ENCODE measurements at places on chromosomes 4 and X.

DNA sequence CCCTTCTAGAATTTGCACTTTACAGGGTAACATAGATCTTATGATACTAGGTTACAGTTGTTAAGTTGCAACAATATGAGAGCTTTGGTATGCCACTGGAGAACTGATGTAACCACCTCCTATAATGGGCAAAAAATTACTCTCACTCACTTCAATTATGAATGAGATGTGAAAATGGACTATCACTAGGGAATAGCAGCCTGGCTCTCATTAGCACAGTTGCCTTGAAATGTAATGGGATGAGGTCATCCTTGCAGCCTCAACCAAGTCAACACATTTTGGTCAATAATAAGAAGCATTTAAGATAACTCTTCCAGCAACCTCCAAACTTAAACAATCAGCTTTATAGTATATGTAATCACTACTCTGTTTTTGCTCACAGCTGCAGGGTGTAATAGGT lies 69.4 kb downstream of the TBC1D9 start:
- DNase-seq: peak; percentile 3

- peak; percentile 59 for DNase-seq
Measured at GRCh38 chrX:24259544-24260240, 54.2 kb downstream of the SUPT20HL2 start.

GRCh38 chr4:14018191-14018853 lies 390.8 kb upstream of the BOD1L1 start:
- DNase-seq: no peak

GRCh38 chrX:41733939-41734338 lies 10.0 kb downstream of the GPR82 start:
- DNase-seq: no peak

GRCh38 chrX:22060415-22061280 lies 28.5 kb downstream of the PHEX start:
- DNase-seq: peak; percentile 0

GRCh38 chrX:50075630-50076339 lies 125.0 kb downstream of the AKAP4 start:
- DNase-seq: no peak

DNA sequence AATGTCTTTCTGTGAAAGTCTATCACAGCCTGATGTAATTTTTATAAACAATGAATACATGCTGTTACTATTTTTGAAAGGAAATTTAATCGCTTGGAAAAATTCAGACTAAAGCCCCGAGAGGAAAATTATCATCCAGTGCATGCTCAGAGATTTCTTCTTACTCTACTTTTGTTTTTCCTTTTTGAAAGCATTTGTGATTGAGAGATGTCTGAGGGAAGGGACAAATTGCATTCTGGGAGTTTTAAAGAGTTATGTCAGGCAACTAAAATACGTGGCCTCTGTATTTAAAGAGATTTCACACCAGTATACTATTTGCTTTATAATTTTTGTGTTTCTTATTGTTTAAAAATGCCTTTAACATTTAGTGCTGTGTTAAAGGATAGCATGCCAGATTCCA lies 1.4 kb upstream of the ZFX start:
- DNase-seq: no peak

- no peak for DNase-seq
Measured at GRCh38 chrX:151523351-151523750, 40.1 kb upstream of the PASD1 start.

- DNase-seq: no peak
Measured at GRCh38 chrX:23504540-23504884, 162.8 kb upstream of the PRDX4 start.

DNA sequence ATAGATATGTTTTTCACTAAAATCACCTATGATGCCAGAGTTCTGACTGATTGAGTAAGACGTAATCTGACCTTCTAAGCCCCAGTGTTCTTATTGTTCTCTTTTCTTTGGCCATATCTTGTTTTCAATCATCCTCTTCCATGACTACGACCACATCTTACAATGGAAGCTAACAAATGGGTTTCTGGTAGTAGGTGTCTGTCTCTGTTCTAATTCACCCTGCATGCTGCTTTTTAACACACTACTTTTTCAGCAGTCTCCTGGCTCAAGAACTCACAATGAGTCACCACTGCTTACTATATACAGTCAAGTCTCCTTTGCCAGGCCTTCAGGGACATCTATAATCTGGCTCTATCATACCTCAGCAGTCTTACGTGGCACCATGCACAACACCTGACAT lies 146.1 kb downstream of the NEXMIF start:
- no peak for DNase-seq

- peak; percentile 49 for DNase-seq
Measured at GRCh38 chrX:115413246-115413878, 123.8 kb downstream of the LUZP4 start.

DNA sequence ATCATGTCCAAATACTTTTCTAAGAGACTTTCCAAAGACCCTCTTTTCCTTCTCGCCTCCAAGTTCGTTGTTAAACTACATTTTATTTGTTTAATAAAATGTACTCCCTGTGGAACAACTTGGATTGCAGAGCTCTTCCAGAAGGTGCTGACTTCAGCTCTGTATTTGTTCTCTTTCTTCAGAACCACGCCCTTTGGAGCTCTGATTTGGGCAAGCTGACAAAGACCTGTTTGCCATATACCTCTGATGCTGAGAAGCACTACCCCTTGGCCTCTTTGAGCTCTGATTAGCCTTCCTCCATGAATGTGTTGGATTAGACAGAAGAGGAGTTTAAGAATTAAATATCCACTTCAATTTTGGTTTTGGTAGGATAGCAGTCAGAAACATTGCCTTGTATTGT lies 815.1 kb upstream of the POU3F4 start:
- no peak for DNase-seq

DNA sequence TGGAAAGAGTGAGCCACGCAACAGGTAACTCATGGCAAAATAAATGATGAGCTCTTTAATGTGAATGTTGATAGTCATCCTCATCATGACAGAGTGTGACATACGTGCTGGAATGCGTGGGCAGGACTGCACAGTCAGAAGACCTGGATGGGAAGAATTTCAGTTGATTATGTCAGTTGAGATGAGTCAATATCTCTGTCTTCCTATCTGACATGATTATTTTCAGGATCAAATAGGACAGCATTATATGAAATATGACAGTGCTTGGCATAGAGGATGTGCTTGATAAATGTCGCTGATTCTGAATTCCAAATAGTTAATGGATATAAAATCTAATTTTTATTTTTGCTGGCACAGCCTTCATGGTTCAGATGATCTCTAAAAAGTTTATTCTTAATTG lies 95.1 kb downstream of the IL15 start:
- DNase-seq: peak; percentile 63

DNA sequence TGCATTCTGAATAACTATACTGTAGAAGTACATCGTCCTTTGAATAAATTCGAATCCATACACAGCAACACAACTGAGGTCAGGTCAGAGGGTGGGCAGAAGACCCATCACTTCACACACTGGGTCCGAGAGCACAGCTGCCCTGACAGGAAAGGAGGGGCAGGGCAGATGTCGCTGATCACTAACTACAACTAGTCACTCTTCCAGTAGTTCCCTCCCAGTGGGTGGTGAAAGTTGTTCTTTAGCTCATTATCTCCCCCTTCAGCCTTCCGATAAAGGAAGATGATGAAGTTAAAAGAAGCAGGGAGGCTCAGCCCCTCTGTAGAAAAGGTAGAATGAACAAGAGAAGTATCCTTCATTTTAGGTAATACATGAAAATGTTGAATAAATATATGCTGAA lies 278.9 kb downstream of the INPP4B start:
- DNase-seq: no peak

DNA sequence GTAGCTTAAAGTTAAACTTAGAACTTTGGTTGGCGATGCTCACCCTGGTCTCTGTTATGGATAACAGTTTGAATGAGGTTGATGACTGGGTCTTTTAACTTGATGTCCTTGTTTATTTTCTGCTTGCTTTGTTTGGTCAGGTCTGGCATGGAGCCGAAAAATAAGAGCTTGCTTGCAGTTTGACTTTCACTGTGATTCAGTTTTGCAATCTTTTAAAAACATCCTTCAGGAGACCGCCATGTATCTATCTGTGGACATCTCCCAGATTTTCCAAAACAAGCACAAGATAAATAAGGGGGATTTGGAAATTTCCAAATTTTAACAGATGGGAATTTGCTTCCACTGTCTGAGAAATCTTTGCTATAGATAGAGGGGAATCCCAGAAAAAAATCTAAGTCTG lies 246.7 kb downstream of the PALLD start:
- DNase-seq: no peak

DNA sequence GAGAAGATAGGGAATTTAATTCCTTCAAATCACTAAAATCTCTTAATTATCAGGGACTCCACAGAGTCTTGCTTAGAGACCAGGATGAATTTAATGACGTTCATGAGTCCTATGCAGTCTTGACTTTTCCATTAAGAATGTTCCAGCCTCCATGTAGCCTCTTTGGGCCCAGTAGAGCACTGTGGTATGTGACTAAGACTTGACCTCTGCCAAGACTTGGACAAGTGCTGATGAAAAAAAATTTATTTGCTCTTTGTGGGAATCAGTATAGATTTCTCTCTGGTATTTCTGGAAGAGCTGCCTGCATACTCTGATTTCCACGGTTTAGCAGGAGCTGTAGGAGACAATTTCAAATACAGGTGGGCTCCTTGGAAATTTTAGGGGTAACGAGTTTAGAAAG lies 40.6 kb downstream of the CHRDL1 start:
- peak; percentile 73 for DNase-seq

GRCh38 chr4:26723216-26723615 lies 137.4 kb upstream of the STIM2 start:
- no peak for DNase-seq

DNA sequence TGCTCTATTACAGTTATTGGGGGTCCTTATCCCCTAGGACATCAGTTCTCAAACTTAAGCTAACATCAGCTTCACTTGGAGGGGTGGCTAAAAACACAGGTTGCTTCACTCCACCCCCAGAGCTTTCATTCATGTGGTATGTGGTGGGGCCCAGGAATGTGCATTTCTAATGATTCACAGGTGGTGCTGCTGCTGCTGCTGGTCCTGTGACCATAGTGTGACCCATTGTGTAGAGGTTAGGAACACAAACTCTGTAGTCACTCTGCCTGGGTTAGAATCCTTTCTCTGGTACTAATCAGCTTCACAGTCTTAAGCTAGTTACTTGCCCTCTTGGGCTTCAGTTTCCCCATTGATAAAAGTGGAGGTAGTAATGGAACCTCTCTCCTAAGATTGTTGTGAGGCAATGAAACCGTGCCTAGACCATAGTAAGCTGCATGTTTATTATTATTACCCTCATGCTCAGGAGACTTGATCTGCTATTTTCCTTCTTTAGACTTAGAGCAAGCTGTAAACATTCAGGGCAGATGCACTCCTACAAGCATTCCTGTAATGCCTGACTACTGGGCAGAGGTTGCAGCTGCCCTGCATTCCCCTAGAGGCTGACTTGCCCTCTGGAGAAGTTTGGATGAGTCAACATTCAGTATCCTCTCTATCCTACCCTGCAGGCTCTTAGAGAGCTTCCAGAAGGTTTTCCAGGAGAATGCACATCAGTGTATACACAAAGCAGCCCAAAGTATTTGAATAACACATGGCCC lies 94.1 kb upstream of the ACSL4 start:
- DNase-seq: peak; percentile 85

- DNase-seq: no peak
Measured at GRCh38 chrX:44253575-44253942, 89.9 kb downstream of the EFHC2 start.

- DNase-seq: no peak
Measured at GRCh38 chr4:10841697-10842096, 157.1 kb upstream of the CLNK start.

DNA sequence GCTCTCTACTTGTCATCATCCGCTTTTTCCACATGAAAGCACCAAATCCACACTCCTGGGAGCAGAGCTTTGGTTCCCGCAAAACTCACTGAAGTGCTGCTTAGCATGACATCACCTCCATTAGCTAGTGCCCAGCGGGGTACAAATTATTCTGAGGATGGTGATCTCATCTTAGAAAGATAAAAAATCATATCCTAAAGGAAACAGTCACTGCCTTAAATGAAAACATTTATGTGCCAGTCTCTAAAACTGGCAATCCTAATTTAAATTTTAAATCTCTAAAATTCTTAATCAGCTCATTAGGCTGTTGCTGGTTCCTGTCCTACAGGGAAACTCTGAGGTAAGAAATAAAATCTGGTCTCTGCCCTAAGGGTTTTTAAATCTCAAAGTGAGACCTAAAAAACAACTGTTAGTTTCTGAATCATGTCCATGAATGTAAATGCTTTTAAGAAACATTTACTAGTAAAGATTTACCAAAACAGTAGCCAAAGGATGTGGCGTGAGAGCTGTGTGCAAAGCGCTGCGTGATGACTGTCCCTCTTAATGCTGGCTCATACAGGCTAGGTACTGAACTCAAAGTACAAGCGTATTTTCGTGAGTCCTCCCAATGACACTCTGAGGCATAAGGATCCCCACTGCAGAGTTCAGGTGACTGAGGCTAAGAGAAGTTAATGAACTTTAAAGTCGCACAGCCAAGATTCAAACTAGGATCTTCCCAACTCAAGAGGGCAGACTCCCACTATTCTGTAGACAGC lies 4.5 kb downstream of the CASP3 start:
- DNase-seq: peak; percentile 62

DNA sequence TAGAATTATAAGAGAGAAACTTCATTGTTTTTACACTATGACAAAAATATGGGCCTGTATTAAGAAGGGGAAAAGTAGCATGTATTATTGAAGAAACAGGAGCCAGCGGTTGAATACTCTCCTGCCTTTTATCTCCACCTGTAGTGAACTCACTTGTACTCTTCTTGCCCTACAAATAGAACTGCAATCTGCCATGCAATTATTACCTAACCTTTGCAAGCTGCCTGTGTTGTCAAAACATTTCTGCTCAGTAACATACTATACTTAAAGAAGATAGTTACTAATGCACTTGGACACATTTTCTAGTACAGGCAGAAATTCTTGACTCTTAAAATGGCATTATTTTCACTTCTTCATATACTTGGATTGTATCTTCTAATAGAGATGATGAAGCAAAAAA lies 818.4 kb upstream of the GRID2 start:
- no peak for DNase-seq

DNA sequence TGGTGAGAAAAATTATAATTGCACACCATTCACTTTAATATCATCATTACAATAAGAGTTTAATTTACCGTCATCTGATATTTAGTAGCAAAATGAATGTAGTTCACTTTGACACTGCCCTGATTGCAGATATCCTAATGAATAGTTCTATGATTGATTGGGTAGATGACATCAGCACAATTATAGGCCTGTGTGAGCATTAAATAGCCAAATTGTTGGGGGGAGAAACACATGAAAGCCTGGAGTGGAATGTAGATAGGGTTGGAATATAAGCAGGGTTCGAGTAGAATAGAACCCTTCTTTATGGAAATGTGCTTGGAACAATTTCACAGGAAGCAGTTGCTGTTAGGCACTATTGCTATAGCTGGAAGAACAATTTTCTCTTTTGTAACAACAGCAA lies 1526.2 kb downstream of the RPA4 start:
- no peak for DNase-seq

- DNase-seq: no peak
Measured at GRCh38 chr4:111037591-111038360, 414.9 kb upstream of the PITX2 start.

Data from EL (cell line).